Vein endothelial cell (primary cell): ENCODE measurements at places on chromosomes 3 and 15. TPM values are rescaled to one million over a fixed set of nuclear protein-coding genes. Genes with fewer than 3 reads are reported as not detected.

Gene EXD1
- total RNA-seq: not detected in 2 replicates

Gene RLBP1
- total RNA-seq: not detected in 2 replicates

Gene LSMEM2
- not detected in 2 replicates for total RNA-seq

Gene IQCF5
- not detected in 2 replicates for total RNA-seq

Gene OIP5
- 4.2 and 6.8 TPM in 2 replicates for total RNA-seq

Gene CFAP92
- total RNA-seq: 0.48 and 0.65 TPM in 2 replicates

Gene LARP6
- total RNA-seq: 12.1 and 14.7 TPM in 2 replicates

Gene TOP2B
- total RNA-seq: 70.2 and 86.1 TPM in 2 replicates

Gene EPHA3
- under 0.01 TPM in 1 of 2 replicates, not detected in the other for total RNA-seq

Gene GOLGA6L4
- total RNA-seq: 1.3 and 2.0 TPM in 2 replicates

Gene TMEM207
- not detected in 2 replicates for total RNA-seq

Gene CFAP100
- total RNA-seq: not detected in 2 replicates

Gene MCF2L2
- total RNA-seq: 0.65 and 1.2 TPM in 2 replicates

Gene TFDP2
- 33.6 and 65.0 TPM in 2 replicates for total RNA-seq

Gene GOLGA8M
- total RNA-seq: 1.6 TPM in 1 of 2 replicates, not detected in the other

Gene ALDH1L1
- not detected in 2 replicates for total RNA-seq

Gene CFAP20DC
- 1.2 and 1.3 TPM in 2 replicates for total RNA-seq

Gene CPN2
- not detected in 2 replicates for total RNA-seq

Gene CEMIP
- 0.19 and 0.33 TPM in 2 replicates for total RNA-seq

Gene CCDC9B
- 15.2 and 15.7 TPM in 2 replicates for total RNA-seq

Gene LDHAL6B
- total RNA-seq: not detected in 2 replicates

Gene KLF13
- total RNA-seq: 28.7 and 34.6 TPM in 2 replicates

Gene CHRFAM7A
- 1.6 and 3.3 TPM in 2 replicates for total RNA-seq

Gene EAF1
- 31.6 and 41.2 TPM in 2 replicates for total RNA-seq

Gene MAP4
- total RNA-seq: 158 and 177 TPM in 2 replicates

Gene C3orf20
- total RNA-seq: not detected in 2 replicates

Gene RARRES1
- total RNA-seq: 0.96 and 1.3 TPM in 2 replicates

Gene LRRC34
- total RNA-seq: 1.6 and 3.8 TPM in 2 replicates

Gene CCDC191
- total RNA-seq: 2.6 and 2.8 TPM in 2 replicates

Gene SCN11A
- under 0.01 and 0.10 TPM in 2 replicates for total RNA-seq

Gene OXNAD1
- total RNA-seq: 7.5 and 10.7 TPM in 2 replicates

Gene RIOX2
- total RNA-seq: 26.1 and 29.1 TPM in 2 replicates

Gene GP9
- not detected in 2 replicates for total RNA-seq

Gene KCNMB3
- 2.3 and 4.2 TPM in 2 replicates for total RNA-seq

Gene OGG1
- 22.9 and 27.8 TPM in 2 replicates for total RNA-seq

Gene GP5
- not detected in 2 replicates for total RNA-seq

Gene EAF2
- 0.33 and 1.6 TPM in 2 replicates for total RNA-seq

Gene CTXND1
- not detected in 2 replicates for total RNA-seq

Gene HIGD2B
- total RNA-seq: not detected in 2 replicates

Gene TM4SF18
- 91.5 and 264 TPM in 2 replicates for total RNA-seq

Gene CCR5
- total RNA-seq: not detected in 2 replicates

Gene GABRB3
- total RNA-seq: 0.76 TPM in 1 of 2 replicates, not detected in the other

Gene ADAMTS17
- under 0.01 TPM in 1 of 2 replicates, not detected in the other for total RNA-seq

Gene PPP1R14D
- not detected in 2 replicates for total RNA-seq

Gene XIRP1
- not detected in 2 replicates for total RNA-seq

Gene SLC30A4
- 5.9 and 6.4 TPM in 2 replicates for total RNA-seq

Gene LHFPL4
- under 0.01 TPM in 1 of 2 replicates, not detected in the other for total RNA-seq
